ENCODE measurements at places on chromosomes 1 and 21. TPM values are rescaled to one million over a fixed set of nuclear protein-coding genes. Genes with fewer than 3 reads are reported as not detected.

Gene CRYAA
- total RNA-seq, result not detected

Gene GPR157
- total RNA-seq, result 3.1 TPM

Gene CGN
- total RNA-seq, result under 0.01 TPM

Gene PRRC2C
- 31.8 TPM for total RNA-seq

Gene PADI4
- not detected for total RNA-seq
